Neural progenitor cell (in vitro differentiated cells): ENCODE measurements at places on chromosomes 7 and 10. TPM values are rescaled to one million over a fixed set of nuclear protein-coding genes. Genes with fewer than 3 reads are reported as not detected.

Gene VPS41
- 49.0 and 92.3 TPM in 2 replicates for total RNA-seq

DNA sequence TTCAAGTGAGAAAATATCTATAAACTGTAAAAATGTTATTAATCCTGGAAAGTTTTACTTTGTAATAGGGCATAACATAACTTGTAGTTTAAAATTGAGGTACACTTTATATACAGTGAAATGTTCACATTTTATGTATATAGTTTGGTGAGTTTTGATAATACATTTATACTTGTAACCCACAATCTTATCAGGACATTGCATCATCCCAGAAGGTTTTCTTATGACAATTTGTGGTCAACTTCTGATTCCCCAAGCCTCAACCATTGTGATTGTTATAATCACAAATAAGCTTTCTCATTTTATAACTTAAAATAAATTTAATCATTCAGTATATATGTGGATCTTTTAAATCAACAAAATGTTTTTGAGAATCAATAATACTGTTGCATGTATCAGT lies 151.1 kb downstream of the TFPI2 start:
- no peak overlapping the region for H3K27ac ChIP-seq
- DNase-seq, result no peak
- H3K4me1 ChIP-seq, result no peaks in the 10 kb centered on the region

- no peaks in the 10 kb centered on the region for H3K36me3 ChIP-seq
- H3K4me1 ChIP-seq, result peaks cover 9% of the 10 kb centered on the region
- H3K27ac ChIP-seq, result no peak overlapping the region
- H3K27me3 ChIP-seq, result no peaks in the 10 kb centered on the region
- no peak for DNase-seq
Observed at GRCh38 chr7:8201846-8202441, 60.0 kb downstream of the ICA1 start.

DNA sequence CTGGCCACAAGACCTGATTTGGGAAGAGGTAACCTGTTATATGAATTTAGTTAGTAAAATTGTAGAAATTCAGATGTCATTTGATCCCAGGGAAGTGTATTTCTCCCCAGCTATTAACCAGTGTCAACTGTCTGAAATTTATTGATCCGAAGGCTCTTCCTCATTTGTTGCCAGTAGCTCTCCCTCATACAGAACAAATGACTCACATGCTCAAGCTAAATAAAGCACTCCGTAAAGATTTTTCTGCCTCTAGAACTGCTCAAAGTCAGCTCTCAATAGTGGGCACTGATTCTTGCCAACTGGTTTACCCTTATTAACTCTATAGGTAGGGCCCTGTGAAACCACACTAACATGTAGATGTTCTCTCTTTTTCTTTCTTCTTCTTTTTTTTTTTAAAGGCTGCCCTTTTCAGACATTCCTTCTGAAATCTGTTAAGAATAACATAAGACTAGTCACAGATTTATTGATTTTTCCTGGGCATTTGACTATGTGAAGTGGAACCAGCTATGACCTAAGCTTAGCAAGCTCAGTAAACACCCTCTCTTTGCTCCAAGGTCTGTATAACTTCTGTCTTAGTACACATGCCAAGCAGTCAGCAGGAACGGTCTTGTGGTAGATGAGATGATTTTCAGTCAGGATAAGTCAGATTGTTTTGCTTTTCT lies 21.8 kb downstream of the RPA3 start:
- no peaks in the 10 kb centered on the region for H3K27me3 ChIP-seq
- no peak for DNase-seq
- H3K27ac ChIP-seq, result no peak overlapping the region
- H3K4me1 ChIP-seq, result no peaks in the 10 kb centered on the region
- H3K4me3 ChIP-seq, result no peak overlapping the region

DNA sequence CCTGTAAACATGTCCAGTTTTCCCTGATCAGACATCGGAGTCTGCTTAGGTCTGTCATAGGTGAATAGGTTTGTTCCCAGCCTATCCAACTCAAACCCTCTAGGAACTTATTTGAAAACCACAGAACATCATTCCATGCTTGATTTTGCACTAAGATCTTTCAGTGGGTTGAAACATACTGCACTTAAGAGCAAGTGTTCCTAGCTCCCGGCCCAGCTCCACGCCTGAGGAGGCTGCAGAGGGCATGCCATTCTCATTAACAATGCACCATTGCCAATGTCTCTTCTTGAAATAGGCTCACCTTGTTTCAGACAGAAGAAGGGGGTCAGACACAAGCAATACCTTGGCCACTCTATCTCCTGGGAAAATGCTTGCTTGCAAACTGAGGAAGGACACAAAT lies 78.0 kb upstream of the EGR2 start:
- DNase-seq, result no peak
- no peaks in the 10 kb centered on the region for H3K36me3 ChIP-seq
- H3K27me3 ChIP-seq, result no peaks in the 10 kb centered on the region
- no peak overlapping the region for H3K4me3 ChIP-seq
- H3K27ac ChIP-seq, result no peak overlapping the region
- H3K4me1 ChIP-seq, result peaks cover 8% of the 10 kb centered on the region

Gene ASIC3
- 1.6 TPM in 1 of 2 replicates, not detected in the other for total RNA-seq

Gene OR2A42
- total RNA-seq, result 0.15 TPM in 1 of 2 replicates, not detected in the other

- no peak overlapping the region for H3K27ac ChIP-seq
- no peak for DNase-seq
- no peaks in the 10 kb centered on the region for H3K36me3 ChIP-seq
- peaks cover 19% of the 10 kb centered on the region for H3K4me1 ChIP-seq
Observed at GRCh38 chr7:55555160-55555559, 17.1 kb downstream of the VOPP1 start.

GRCh38 chr7:153496257-153496656 lies 555.9 kb upstream of the DPP6 start:
- no peak overlapping the region for H3K27ac ChIP-seq
- no peak for DNase-seq
- no peaks in the 10 kb centered on the region for H3K4me1 ChIP-seq

Gene SAP25
- total RNA-seq, result 1.5 TPM in 1 of 2 replicates, not detected in the other

GRCh38 chr10:22651276-22651980 lies 63.0 kb downstream of the PIP4K2A start:
- no peak overlapping the region for H3K27ac ChIP-seq
- DNase-seq, result no peak
- H3K36me3 ChIP-seq, result no peaks in the 10 kb centered on the region
- no peaks in the 10 kb centered on the region for H3K27me3 ChIP-seq
- H3K4me1 ChIP-seq, result peaks cover 54% of the 10 kb centered on the region

GRCh38 chr7:15007507-15007906 lies 105.0 kb upstream of the DGKB start:
- H3K36me3 ChIP-seq, result no peaks in the 10 kb centered on the region
- H3K4me1 ChIP-seq, result peaks cover 4% of the 10 kb centered on the region
- H3K27me3 ChIP-seq, result no peaks in the 10 kb centered on the region
- DNase-seq, result peak; percentile 58
- no peak overlapping the region for H3K4me3 ChIP-seq

Gene EFCAB10
- total RNA-seq, result 1.1 and 5.0 TPM in 2 replicates

GRCh38 chr7:148670807-148671206 lies 27.9 kb upstream of the CUL1 start:
- no peaks in the 10 kb centered on the region for H3K36me3 ChIP-seq
- no peak overlapping the region for H3K4me3 ChIP-seq
- H3K27ac ChIP-seq, result no peak overlapping the region
- no peak for DNase-seq
- H3K27me3 ChIP-seq, result no peaks in the 10 kb centered on the region

GRCh38 chr7:123043642-123044041 lies 48.1 kb upstream of the TAS2R16 start:
- H3K27me3 ChIP-seq, result no peaks in the 10 kb centered on the region
- no peak overlapping the region for H3K27ac ChIP-seq
- H3K36me3 ChIP-seq, result no peaks in the 10 kb centered on the region
- DNase-seq, result no peak

Gene CPA4
- not detected in 2 replicates for total RNA-seq

Gene RARRES2
- total RNA-seq, result 0.19 and 0.43 TPM in 2 replicates

Gene SLC26A4
- 0.02 TPM in 1 of 2 replicates, not detected in the other for total RNA-seq

DNA sequence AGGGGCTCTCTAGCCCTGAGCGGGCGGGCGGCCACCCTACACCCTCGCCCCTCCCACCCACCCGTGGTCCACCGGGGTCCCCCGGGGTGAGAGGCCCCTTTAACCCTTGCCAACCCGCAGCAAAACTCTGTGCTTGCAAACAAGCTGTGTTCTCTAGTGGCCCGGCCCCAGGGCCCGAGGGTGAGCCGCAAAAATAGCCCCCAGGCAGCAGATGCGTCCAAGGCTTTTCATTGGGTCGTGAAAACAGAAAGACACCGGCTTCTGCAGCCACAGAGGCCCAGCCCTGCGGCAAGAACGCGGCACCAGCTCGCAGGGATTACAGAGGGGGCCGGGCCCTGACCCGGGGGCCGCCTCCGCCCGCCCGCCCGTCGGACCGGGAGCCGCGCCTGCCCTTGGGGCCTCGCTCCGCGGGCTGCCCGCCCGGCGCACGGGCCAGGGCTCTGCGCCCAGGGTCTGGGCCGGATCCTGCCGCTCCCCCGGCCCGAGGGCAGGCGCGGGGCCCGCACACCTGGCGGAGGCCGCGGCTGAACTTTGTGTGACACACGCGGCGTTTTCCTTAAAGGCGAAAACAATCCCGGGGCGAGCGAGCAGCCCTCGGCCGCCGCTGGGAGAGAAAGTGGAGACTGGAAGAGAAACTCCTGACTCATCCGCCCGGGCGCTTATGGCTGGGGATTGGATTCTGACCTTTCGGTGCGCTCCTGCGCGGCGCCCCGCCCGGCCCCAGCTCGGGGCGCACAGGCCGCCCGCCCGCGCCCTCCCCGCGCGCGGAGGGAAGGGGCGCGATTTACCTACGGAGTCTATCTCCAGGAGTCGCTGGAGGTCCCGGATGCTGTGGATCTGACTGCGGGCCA lies 2.8 kb downstream of the PDGFA start:
- H3K36me3 ChIP-seq, result no peaks in the 10 kb centered on the region
- peak; percentile 74 for DNase-seq
- H3K27me3 ChIP-seq, result peaks cover 66% of the 10 kb centered on the region
- H3K27ac ChIP-seq, result no peak overlapping the region
- peak overlapping the region; percentile 62 for H3K4me3 ChIP-seq

GRCh38 chr7:24894429-24895221 lies 85.4 kb downstream of the OSBPL3 start:
- peak overlapping the region; percentile 78 for H3K27ac ChIP-seq
- DNase-seq, result peak; percentile 67
- peak overlapping the region; percentile 29 for H3K4me3 ChIP-seq
- H3K27me3 ChIP-seq, result no peaks in the 10 kb centered on the region
- H3K36me3 ChIP-seq, result no peaks in the 10 kb centered on the region

- no peak overlapping the region for H3K4me3 ChIP-seq
- H3K27ac ChIP-seq, result no peak overlapping the region
- H3K36me3 ChIP-seq, result no peaks in the 10 kb centered on the region
- H3K27me3 ChIP-seq, result no peaks in the 10 kb centered on the region
Observed at GRCh38 chr10:127428385-127428980, 120.6 kb upstream of the NPS start.

DNA sequence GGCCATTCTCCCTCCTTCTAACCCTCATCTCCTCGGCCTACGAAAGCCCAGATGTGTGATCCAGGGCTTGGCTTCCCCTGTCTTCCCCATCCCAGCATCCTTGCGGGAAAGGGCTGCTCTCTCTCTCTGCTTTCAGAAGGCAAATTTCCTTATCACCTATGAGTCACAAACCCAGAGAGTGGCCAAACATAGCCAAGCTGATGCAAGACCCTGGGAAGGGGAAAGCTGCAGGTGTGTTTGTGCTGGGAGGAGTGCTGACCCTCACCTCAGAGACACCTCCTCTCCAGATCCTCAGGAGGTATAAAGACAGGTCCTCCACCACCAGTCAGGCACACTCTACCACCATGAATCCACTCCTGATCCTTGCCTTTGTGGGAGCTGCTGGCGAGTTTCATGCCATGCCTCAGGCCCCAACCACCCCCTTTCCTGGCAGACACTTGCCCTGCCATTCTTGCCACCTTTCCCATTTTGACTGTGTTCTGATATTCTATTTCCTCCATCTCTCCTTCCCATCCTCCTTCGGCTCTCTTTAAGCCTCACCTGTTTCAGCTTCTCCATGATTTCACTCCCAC lies 10.6 kb upstream of the PRSS2 start:
- no peaks in the 10 kb centered on the region for H3K36me3 ChIP-seq
- no peak for DNase-seq
- no peaks in the 10 kb centered on the region for H3K27me3 ChIP-seq
- H3K4me3 ChIP-seq, result no peak overlapping the region
- H3K4me1 ChIP-seq, result no peaks in the 10 kb centered on the region

DNA sequence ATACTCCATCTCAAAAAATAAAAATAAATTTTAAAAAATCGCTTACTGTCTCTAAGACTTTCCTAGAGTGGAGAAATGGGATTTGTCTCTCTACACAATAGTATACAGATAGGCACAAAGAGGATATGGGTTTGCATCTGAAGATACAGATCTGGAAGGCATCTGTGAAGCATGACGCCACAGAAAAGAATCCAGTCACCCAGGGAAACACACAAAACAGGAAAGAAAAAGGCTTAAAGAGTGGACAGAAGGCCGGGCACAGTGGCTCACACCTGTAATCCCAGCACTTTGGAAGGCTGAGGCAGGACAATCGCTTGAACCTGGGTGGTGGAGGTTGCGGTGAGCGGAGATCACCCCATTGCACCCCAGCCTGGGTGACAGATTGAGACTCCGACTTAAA lies 61.3 kb downstream of the SKIDA1 start:
- H3K27ac ChIP-seq, result no peak overlapping the region
- no peaks in the 10 kb centered on the region for H3K27me3 ChIP-seq
- no peaks in the 10 kb centered on the region for H3K4me1 ChIP-seq
- H3K4me3 ChIP-seq, result no peak overlapping the region

Gene LLCFC1
- total RNA-seq, result not detected in 2 replicates

Gene RET
- 1.4 and 2.7 TPM in 2 replicates for total RNA-seq

Gene CALHM3
- total RNA-seq, result not detected in 2 replicates

DNA sequence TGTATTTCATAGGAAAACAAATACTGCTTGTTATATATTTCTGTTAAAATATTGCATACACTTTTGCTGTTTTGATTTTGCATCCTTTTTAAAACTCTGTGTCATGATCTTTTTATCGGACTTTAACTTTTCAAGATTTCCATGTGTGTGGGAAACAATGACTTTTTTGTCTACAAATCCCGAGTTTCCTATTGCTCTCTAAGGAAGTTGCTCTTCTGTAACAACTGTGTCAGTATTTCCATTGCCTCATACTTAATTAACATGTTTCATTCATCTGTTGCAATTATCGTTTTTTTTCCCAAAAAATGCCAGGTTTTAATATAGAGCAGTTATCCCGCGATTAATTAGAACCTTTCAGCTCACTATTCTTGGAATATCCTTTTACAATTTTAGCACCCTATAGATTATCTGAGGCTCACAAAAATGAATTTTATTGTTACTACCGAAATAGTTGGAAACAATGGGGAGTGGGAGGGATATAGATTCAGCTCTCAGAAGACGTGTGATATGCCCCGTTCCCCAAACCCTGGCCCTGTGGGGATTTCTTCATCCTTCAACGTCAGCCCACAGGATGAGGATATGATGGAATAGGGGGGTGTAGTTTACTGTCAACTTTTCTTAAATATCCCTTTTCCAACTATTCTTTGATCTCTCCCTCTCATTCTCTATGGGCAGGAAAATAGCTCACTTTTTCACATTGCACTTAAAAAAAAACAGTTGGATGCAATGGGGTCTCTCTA lies 297.6 kb upstream of the IGFBP3 start:
- H3K36me3 ChIP-seq, result no peaks in the 10 kb centered on the region
- peaks cover 18% of the 10 kb centered on the region for H3K4me1 ChIP-seq
- H3K27ac ChIP-seq, result no peak overlapping the region
- H3K4me3 ChIP-seq, result no peak overlapping the region
- DNase-seq, result no peak
- no peaks in the 10 kb centered on the region for H3K27me3 ChIP-seq

Gene ENTPD1
- 0.46 and 1.6 TPM in 2 replicates for total RNA-seq
